ENCODE measurements at places on chromosomes 2 and 18.

- DNase-seq, result no peak
Observed at GRCh38 chr2:166184789-166185188, 57.0 kb upstream of the SCN1A start.

- DNase-seq, result no peak
Observed at GRCh38 chr2:217986256-217986961, 16.4 kb downstream of the TNS1 start.

- peak; percentile 95 for DNase-seq
Observed at GRCh38 chr2:215311625-215312396, at the start of gene ATIC. TSS of gene ATIC (plus strand) at chr2:215312059. CDS start at chr2:215312143, 84 bp downstream.

DNA sequence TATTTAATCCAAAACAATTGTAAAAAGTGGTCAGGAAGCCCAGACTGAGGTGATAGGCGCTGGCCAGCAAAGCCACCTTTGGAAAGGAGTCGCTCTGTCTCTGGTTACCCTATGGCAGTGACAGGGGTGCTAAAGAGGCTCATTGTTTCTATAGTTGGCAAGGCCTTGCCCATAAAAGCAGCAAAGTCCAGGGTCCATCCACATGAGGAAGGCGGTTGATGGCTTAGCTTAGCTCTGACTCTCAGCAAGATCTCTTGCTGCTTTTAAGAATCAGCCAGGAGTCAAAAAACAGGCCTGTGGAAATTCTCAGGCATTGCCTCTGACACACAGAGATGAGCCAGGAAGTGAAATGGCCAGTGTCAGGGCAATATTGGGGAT is 57.8 kb upstream of the CYP26B1 start:
- DNase-seq, result no peak

DNA sequence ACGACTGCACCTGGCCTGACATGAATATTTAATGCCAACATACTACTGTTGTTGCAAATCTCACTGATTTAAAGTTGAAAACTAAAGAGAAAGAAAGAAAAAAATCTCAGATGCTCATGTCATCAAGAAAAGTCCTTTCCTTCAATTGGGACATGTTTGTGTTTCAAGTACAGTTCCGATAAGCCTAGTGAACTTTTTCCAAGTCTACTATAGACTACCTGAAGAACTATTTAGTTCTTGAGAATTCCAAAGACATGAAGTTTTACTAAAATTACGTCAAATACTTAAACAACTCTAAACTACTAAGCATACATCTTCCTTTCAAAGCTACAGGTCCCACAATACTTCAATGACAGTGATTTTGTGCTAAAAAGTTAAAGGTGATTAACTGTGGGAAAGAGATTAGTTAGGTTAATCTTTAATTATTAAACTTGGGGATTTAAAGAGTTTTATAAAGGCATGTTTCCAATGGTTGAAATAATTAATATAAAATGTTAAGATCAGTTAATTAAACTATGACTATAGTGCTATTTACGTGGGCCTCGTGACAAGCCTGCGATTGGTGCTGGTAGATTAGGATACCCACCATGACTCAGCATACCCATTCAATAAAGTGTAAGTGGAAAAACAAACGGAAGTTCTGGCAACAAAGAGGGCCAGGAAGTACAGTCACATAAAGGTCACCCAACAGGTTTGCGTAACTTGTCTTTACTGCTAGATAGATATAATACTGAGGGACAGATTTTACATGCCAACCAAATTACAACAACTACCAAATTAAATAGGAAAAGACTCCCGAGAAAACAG is 55.5 kb downstream of the SEPTIN10 start:
- peak; percentile 47 for DNase-seq

DNA sequence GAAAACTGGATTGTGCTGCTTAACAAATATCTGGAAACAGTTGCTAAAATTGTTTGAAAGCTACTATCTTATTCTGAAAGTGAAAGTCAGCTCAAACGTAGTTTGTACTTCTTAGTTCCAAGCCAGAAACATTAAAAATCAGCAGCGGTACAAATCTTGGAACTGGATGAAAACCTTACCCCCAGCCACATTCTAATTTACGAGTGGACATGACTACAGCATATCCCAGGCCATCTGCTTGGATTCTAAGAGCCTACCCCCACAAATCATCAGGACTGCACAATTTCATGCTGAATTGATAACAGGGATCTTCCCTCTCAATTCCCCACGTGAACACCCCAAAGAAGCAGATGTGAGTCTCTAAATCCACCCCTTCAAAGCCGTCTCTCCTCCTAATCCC is 158.7 kb upstream of the NCKAP5 start:
- DNase-seq, result no peak

- DNase-seq, result no peak
Observed at GRCh38 chr2:20048488-20049448, 2.7 kb downstream of the LAPTM4A start.

- DNase-seq, result no peak
Observed at GRCh38 chr2:137912371-137912770, 51.9 kb upstream of the HNMT start.

DNA sequence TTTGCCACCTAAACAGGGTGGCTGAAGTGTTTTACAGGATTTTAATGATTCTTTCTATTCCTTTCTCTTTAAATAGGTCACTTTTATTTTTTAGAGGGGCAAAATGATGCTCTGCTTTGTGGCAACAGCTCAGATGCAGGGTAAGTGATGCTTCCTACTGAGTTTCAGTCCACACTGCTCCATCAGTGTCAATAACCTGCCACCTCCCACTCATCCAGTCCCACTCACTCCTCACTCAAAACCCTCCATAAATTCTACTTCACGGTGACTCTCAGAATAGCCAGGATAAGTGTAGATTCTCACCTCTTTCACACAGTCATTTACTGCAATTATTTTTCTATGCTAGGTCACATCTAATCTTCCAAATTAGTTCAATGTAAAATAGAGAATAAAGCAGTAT is 72.7 kb downstream of the SCN2A start:
- DNase-seq, result no peak

GRCh38 chr2:241703032-241703604 is 1.3 kb downstream of the ING5 start:
- no peak for DNase-seq

DNA sequence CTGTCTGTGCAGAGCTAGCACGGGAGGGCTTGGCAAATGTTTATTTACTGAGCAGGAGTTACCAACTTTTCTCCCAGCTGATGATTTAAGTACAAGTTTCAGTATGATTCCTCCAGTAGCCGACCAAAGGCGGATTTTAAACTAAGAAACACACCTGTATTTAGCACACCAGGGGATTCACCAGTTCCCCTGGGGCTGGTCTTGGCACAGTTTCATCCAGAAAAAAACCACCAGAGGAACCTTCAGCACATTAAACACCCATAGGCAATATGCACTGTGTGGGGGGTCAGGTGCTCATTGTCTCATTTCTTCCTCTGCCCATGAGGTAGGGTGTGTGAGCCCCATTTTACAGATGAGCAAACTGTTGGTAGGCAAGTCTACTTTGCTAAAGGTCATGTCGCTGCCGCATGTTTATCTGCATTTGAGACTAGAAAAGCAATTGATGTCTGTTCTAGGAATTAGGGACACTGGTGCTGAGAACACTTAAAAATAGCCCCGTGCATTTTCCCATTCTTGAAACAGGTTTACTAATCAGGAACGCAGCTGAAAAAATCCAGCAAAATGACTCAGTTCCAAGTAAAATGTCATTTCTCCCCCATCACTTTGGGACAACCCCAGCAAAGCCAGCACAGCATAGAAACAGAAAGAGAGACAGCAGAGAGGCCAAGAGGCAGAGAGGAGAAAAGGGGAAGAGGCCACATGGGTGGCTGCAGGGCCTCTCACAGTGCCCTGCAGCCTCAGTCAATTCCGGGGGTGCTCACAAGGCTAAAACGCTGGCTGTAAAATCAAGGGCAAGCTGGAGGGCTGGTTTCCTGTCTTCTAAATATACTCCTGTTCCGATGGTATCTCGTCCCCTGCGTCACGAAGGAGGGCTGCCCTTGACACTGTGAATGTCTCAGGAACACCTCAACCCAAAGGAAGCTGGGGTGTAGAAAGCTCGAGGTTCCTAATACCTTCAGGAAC is 166.8 kb upstream of the ID2 start:
- peak; percentile 86 for DNase-seq

DNA sequence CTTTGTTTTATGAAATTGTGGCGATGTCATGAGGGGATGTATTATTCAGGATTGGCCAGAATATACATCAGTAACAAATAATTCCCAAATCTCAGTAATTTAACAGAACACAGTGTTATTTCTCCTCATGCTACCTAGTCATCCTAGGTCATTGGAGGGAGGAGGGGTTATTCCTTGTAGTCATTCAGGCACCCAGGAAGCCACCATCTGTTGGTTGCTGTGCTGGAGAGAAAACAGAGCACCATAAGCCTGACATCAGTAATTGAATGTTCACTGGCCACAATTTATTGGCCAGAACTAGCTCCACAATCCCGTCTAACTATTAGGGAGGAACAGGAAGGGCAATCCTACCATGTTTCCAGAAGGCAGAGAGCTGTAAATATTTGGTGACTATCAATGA is 303.5 kb upstream of the CELF4 start:
- DNase-seq, result no peak

- no peak for DNase-seq
Observed at GRCh38 chr2:72917877-72918553, 696 bp downstream of the EMX1 start.

GRCh38 chr2:205086662-205087061 is 541.4 kb downstream of the PARD3B start:
- no peak for DNase-seq

GRCh38 chr18:8341481-8342230 is 267.6 kb upstream of the RAB12 start:
- no peak for DNase-seq

- no peak for DNase-seq
Observed at GRCh38 chr2:98376301-98376910, 30.1 kb downstream of the CNGA3 start.

DNA sequence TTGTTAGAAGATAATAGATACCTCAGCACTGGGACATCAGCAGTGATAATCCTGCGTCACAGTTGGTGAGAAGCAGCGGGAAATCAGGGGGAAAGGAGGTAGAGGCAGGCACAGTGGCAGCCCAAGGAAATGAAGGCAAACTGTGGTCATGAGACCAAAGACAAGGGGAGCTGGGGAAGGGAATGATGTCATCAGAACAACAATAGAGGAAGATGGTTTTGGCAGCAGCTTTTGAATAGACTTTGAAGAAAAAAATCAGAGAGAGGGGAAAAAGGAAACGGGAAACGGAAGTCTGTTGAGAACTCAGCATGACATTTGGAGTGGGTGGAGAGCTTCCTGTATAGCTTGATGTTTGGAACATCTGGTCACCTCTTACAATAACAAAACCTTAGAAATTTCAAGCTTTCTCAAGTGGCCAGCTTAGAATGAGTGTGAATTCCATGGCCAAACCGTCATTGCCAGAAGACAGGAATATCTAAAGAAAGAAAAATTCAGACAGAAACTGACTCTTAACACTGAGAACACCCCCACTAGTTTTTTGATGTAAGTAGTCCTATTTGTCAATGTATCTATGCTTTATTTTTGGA is 18.4 kb upstream of the YES1 start:
- peak; percentile 73 for DNase-seq

DNA sequence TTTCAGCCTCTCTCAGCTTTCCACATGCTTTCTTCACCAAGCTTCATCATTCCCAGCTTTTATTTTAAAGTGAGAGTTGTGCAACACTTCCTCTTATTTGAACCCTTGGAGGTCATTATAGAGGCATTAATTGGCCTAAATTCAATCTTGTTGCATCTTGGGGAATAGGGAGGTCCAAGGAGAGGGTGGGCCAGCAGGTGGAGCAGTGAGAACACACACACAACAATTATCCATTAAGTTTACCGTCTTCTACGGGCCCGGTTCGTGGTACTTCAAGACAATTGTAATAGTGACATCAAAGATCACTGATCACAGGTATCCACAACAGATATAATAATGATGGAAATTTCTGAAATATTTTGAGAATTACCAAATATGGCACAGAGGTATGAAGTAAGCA is 457.2 kb upstream of the SMIM21 start:
- DNase-seq, result peak; percentile 4

DNA sequence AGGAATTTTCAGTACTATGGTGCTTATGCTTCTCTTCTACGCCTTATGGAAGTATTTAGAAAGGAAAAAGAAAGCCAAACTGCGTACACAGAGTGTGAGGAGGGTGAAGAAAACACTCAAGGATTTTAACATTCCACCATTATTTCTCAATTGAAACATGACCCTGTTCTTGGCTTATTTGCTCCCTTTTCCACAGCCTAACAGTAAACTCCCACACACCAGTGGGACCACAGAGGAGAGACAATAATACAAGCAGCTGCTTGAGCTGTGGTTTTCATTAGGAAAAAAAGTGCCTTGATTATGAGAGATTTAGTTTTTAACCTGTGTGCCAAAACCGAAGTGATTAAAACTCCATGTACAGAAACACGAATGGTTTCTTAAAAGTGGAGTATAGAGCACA is 134.3 kb downstream of the MEP1B start:
- no peak for DNase-seq

- no peak for DNase-seq
Observed at GRCh38 chr18:62420151-62420512, 95.0 kb downstream of the TNFRSF11A start.

DNA sequence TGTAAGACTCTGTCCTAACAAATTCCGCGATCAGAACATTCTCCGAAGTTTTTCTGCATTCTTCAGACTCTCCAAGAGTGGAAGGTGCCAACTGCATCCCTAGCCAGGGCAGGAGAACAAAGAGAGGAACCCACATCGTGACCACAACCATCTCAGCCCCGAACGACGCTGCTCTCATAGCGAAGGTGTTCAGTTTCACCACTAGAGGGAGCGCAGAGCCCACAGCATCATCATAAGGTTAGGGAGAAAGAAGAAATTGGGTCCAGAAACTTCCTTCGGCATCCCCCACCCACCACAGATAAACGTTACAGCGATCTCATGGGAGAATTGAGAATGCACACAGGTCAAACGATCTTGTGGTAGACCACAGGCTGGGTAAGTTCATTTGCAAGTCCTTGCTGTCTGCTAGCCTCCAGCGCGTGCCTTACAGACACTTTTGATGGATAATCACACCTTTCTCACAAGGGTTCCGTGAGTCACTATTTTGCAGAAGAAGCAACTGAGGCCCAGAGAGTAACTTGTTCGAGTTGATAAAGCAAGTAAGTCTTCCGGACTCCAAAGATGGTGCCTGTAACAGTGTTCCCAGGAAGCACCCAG is 53.7 kb upstream of the ARL4C start:
- DNase-seq, result peak; percentile 49

DNA sequence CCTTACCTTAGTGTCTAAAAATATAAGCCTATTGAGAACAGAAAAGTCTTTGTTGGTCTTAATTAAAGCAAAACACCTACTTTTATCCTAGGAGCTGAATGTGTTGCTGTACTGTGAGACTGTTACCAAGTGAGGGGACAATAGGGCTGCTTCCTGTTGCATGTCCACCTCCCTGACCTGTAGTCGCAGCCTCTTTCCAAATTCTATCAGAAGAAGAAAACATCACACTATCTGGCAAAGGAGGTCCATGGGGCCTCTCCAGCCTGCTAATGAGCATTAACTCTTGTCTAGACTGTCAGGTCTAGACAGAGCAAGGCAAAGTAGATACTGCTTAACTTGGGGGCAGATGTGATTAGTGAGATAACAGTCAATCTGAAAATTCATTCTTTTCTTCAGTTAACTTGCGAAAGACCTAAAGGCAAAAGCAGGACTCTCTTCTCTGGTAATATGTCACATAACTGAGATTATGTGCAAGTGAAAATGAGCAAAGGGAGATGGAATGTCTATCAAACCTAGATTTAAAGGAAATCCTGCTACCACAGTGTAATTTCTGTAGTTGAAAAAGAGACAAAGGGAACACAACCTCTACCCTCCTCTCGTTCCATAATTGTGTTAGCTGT is 66.9 kb downstream of the CDH20 start:
- no peak for DNase-seq

- no peak for DNase-seq
Observed at GRCh38 chr2:167825664-167826063, 421.7 kb downstream of the STK39 start.

- no peak for DNase-seq
Observed at GRCh38 chr18:23935804-23936203, 78.8 kb upstream of the TTC39C start.

All from HL-60 (cell line).